ENCODE measurements at places on chromosomes 1 and 21. TPM values are rescaled to one million over a fixed set of nuclear protein-coding genes. Genes with fewer than 3 reads are reported as not detected.

- DNase-seq = no peak
Measured at GRCh38 chr21:28883931-28884330, 108.7 kb downstream of the LTN1 start.

- no peak for DNase-seq
Measured at GRCh38 chr1:219460896-219461815, 151.7 kb downstream of the ZC3H11B start.

The GJA9 gene
- not detected for total RNA-seq

The TCHHL1 gene
- total RNA-seq = not detected

The KNCN gene
- total RNA-seq = not detected

- peak; percentile 49 for DNase-seq
Measured at GRCh38 chr1:200880212-200880611, 7.4 kb downstream of the GPR25 start.

DNA sequence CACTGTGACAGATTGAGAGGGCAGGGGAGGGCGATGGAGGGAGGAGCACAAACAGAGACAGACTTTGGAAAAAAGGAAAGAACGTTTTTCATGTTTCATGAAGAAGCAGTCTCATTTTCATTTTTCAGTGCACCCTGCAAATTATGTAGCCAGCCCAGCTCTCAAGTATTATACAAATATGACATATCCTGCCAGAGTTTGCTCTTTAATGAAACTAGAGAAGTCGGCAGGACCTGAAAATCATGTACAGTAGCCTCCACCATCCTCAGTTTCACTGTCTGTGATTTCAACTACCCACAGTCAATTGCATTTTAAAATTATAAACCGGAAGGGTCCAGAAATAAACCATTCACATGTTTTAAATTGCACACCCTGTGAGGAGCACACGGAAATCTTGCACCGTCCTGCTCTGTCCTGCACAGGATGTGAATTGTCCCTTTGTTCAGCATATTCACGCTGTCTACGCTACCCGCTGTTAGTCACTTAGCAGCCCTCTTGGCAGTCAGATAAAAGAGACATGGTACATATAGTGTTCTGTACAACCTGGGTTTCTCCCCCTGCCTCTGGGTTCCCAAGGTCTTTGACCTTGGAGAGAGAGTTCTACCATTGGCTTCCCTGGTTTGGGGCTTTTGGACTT, 13.6 kb upstream of the ADARB1 start:
- DNase-seq = no peak

The PDE9A gene
- not detected for total RNA-seq

- no peak for DNase-seq
Measured at GRCh38 chr1:235907187-235907896, 40.6 kb upstream of the LYST start.

The HUNK gene
- 0.98 TPM for total RNA-seq

DNA sequence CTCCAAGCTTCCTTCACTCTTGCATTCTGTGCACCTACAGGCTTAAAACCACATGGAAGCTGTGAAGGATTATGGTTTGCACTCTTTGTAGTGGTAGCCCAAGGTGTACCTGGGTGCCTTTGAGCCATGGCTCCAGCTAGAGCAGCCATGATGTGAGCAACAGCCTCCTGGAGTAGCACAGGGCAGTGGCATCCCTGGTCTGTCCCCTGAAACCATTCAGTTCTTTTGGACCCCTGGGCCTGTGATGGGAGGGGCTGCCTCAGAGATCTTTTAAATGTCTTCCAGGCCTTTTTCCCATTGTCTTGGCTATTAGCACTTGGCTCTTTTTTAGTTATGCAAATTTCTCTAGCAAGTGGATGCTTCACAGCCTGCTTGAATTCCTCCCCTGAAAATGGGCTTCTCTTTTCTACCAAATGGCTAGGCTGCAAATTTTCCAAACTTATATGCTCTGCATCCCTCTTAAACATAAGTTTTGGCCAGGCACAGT, 47.4 kb downstream of the CLCA4 start:
- no peak for DNase-seq

- DNase-seq = peak; percentile 18
Measured at GRCh38 chr1:30609336-30609998, 113.9 kb downstream of the MATN1 start.

The PLA2G2D gene
- total RNA-seq = not detected
